ENCODE measurements at places on chromosomes 11 and 22. TPM values are rescaled to one million over a fixed set of nuclear protein-coding genes. Genes with fewer than 3 reads are reported as not detected.
A peak's percentile ranks its signal among the peaks of the same experiment; 100 is the strongest.

GRCh38 chr11:89361734-89362133 lies 129.4 kb downstream of the NOX4 start:
- no peaks in the 10 kb centered on the region for H3K27me3 ChIP-seq

The TRIM29 gene
- total RNA-seq = not detected

The CARD16 gene
- total RNA-seq = 73.9 TPM

- H3K36me3 ChIP-seq = no peaks in the 10 kb centered on the region
- H3K4me3 ChIP-seq = no peak overlapping the region
- no peak overlapping the region for H3K27ac ChIP-seq
- H3K4me1 ChIP-seq = no peaks in the 10 kb centered on the region
- DNase-seq = no peak
Measured at GRCh38 chr11:8772571-8773519, 90.3 kb downstream of the RPL27A start.

GRCh38 chr22:46966846-46967245 lies 204.4 kb downstream of the TBC1D22A start:
- H3K27me3 ChIP-seq = no peaks in the 10 kb centered on the region

- H3K4me3 ChIP-seq = no peak overlapping the region
- H3K27me3 ChIP-seq = no peaks in the 10 kb centered on the region
- no peaks in the 10 kb centered on the region for H3K36me3 ChIP-seq
- H3K27ac ChIP-seq = no peak overlapping the region
- H3K4me1 ChIP-seq = peaks cover 6% of the 10 kb centered on the region
Measured at GRCh38 chr22:46087816-46088277, 62.5 kb upstream of the PPARA start.

DNA sequence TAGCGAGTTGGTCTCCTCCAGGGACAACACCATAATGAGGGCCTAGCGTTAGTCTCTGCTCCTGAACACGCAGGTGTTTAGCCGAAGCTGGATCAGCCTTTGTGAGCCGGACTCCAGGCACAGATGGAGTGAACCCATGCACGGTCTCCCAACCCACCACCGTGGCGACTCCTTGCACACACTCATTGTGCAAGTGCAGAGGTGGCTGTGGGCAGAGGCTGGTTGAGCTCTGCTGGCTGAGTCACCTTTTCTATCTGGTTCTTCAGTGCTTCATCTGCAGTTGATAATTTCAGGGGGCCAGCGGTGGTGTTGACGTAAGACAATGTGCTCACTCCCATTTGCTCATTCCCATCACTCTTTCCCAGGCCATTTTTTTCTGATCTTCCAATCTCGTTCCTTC lies 72.1 kb upstream of the SLC22A12 start:
- no peaks in the 10 kb centered on the region for H3K36me3 ChIP-seq
- H3K4me1 ChIP-seq = no peaks in the 10 kb centered on the region
- H3K27ac ChIP-seq = no peak overlapping the region
- H3K27me3 ChIP-seq = peaks cover 25% of the 10 kb centered on the region
- no peak overlapping the region for H3K4me3 ChIP-seq

The MS4A1 gene
- 0.70 TPM for total RNA-seq

The PRRG4 gene
- 0.24 TPM for total RNA-seq

DNA sequence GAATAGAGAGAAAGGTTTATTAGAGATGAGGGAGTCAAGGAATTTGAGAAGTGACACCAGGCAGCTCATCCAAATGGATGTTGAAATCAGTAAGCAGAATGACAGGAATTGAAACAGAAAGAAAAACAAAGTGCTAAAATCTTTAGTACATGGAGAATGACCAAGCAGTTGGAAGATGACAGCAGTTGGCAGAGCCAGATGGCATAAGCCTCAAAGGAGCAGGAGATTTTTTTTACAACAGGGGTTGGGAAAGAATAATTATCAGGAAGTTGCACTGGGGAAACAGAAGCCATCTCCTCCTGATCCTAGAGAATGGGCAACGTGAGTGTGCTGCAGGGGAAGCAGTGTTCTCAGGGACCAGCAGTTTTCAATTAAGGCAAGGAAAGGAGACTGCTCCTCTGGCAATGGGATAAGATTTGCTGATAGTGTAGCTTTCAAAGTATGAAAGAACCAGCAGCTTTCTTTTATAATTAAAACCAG lies 28.9 kb downstream of the RAB39A start:
- peaks cover 4% of the 10 kb centered on the region for H3K4me1 ChIP-seq
- DNase-seq = no peak
- peaks cover 15% of the 10 kb centered on the region for H3K27me3 ChIP-seq
- no peaks in the 10 kb centered on the region for H3K36me3 ChIP-seq
- no peak overlapping the region for H3K27ac ChIP-seq

DNA sequence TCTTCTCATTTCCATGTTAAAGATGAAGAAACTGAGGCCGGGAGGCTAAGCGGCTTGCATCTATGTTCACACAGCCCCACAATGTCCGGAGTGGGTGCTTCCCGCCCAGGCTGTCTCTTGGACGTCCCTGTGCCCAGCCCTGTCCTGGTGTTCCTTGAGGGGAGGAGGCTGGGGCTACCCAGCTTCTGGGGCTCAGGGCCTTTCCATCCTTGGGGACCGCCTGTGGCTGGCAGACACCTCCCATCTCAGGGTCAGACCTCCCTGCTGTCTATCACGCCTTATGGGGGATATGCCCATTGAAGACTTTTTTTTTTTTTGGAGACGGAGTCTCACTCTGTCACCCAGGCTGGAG lies 95.5 kb downstream of the WNT7B start:
- H3K27ac ChIP-seq = no peak overlapping the region
- H3K4me1 ChIP-seq = no peaks in the 10 kb centered on the region
- H3K4me3 ChIP-seq = no peak overlapping the region

GRCh38 chr22:42275970-42276369 lies 5.5 kb upstream of the TCF20 start:
- H3K27me3 ChIP-seq = no peaks in the 10 kb centered on the region
- H3K4me1 ChIP-seq = peaks cover 8% of the 10 kb centered on the region
- no peak for DNase-seq
- no peaks in the 10 kb centered on the region for H3K36me3 ChIP-seq
- H3K27ac ChIP-seq = no peak overlapping the region
- no peak overlapping the region for H3K4me3 ChIP-seq

The TMEM45B gene
- total RNA-seq = not detected

GRCh38 chr11:13288375-13289029 lies 10.9 kb downstream of the BMAL1 start:
- no peak overlapping the region for H3K27ac ChIP-seq
- H3K36me3 ChIP-seq = peaks cover 20% of the 10 kb centered on the region
- H3K4me1 ChIP-seq = peaks cover 79% of the 10 kb centered on the region

The MMP8 gene
- total RNA-seq = not detected

DNA sequence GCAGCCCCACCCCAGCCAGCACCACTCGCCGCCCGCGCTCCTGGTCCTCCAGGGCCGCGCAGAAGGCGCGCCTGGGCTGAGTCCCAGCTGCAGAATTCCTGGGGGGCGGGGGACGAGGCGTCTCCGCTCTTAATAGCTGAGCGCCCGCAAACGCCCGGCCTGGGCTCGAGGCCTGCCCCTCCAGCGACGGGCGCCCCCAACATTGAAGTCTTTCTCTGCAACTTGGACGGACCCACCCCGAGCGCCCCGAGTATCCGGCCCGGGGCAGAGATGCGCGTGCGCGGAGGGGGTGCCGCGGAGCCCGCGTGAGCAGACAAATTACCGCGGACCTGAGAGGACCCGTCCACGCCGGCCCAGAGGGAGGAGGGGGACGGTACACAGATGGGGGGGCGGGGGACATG lies 6.7 kb upstream of the SYT7 start:
- H3K4me3 ChIP-seq = no peak overlapping the region
- H3K36me3 ChIP-seq = no peaks in the 10 kb centered on the region
- H3K27me3 ChIP-seq = peaks cover 46% of the 10 kb centered on the region
- peaks cover 8% of the 10 kb centered on the region for H3K4me1 ChIP-seq

DNA sequence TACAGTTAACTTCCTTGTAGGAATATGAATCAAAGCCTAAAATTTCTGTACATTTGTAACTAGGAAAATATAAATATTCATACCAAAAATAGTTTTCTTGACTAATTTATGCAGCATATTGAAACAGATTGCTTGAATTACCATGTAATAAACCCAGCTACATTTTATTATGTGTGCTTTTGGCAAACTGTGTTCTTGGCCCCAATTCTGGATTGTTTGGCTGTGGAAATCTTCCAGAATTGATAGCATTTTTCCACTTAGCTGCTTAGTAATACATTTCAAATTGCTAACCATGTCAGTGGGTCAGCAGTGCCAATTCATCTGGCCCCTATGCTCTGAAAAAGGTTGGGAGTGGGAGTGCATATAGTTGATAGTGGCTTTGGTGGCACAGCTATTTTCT lies 32.3 kb downstream of the PDHX start:
- no peak for DNase-seq
- H3K4me1 ChIP-seq = no peaks in the 10 kb centered on the region
- no peak overlapping the region for H3K4me3 ChIP-seq
- H3K36me3 ChIP-seq = peaks cover 28% of the 10 kb centered on the region

DNA sequence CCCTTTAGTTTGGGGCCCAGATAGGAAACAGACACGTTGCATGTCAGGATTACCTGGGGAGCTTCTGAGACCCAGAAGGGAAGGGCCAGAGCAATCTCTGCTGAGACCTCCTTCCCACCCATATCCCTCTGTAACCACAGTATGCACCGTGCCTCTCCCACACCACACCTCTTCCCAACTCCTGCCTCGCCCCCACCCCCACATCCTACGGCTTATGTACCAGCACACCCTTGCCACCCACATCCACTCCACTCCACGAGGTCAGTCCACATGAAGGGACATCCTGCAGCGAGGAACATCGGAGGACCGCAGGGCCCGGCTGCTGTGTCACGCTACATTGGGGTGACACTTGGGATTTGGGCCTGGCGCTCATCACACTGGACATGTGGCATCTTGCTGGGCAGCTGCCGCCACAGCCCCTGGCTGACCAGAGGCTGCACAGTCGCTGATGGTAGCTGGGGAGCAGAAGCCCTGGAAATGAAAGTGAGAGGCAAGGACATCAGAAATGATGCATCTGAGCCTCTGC lies 118.3 kb upstream of the LMO1 start:
- H3K27me3 ChIP-seq = peaks cover 7% of the 10 kb centered on the region
- DNase-seq = no peak
- H3K4me1 ChIP-seq = no peaks in the 10 kb centered on the region
- H3K27ac ChIP-seq = no peak overlapping the region

DNA sequence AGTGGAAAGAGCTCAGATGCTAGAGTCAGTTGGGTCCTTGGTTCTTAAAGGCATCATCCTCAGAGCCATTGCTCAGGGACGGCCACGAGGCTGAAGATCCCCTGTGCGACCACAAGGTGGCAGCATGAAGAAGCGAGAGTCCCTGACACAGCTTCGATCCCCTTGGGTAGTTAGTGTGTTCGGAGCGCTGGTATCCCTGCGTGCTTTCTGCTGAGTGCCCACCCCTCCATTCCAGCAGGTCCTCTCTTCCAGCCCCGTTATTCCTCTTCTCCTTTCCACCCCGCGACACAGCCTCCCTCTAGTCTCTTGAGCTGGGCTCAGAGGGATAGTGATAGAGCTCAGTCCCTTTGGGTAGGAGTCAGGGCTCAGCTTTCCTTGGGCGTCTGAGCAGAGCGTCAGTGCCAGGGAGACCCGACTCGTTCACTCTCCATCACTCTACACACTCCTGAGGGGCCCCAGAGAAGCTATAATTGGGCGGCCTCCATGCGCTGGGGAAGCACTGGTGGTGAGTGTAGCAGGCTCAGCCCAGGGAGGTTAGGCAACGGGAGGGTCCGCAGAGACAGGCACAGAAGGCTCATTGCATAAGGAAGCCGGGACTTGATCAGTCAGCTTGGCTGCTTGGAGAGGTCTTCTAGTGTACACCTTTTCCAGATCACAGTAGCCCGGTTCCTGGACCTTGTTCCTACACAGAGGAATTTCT lies at the start of gene OR51D1:
Gene OR51D1 (plus strand): TSS at position 516 of the 700 bp plus-strand sequence. CDS start 2,314 bp downstream, outside the sequence.
- H3K27me3 ChIP-seq = peaks cover 3% of the 10 kb centered on the region
- DNase-seq = peak; percentile 75
- no peaks in the 10 kb centered on the region for H3K36me3 ChIP-seq

GRCh38 chr11:102583141-102583873 lies 41.8 kb downstream of the MMP20 start:
- no peak overlapping the region for H3K27ac ChIP-seq
- H3K36me3 ChIP-seq = peaks cover 1% of the 10 kb centered on the region
- H3K4me3 ChIP-seq = no peak overlapping the region
- H3K27me3 ChIP-seq = peaks cover 3% of the 10 kb centered on the region

- H3K4me1 ChIP-seq = no peaks in the 10 kb centered on the region
- H3K27ac ChIP-seq = no peak overlapping the region
- DNase-seq = no peak
- no peaks in the 10 kb centered on the region for H3K27me3 ChIP-seq
- H3K36me3 ChIP-seq = no peaks in the 10 kb centered on the region
- no peak overlapping the region for H3K4me3 ChIP-seq
Measured at GRCh38 chr11:109914038-109914437, 179.2 kb upstream of the ZC3H12C start.

- H3K4me1 ChIP-seq = peaks cover 8% of the 10 kb centered on the region
- no peak overlapping the region for H3K4me3 ChIP-seq
- no peaks in the 10 kb centered on the region for H3K27me3 ChIP-seq
Measured at GRCh38 chr11:9784602-9785315, 120.9 kb downstream of the SWAP70 start.

DNA sequence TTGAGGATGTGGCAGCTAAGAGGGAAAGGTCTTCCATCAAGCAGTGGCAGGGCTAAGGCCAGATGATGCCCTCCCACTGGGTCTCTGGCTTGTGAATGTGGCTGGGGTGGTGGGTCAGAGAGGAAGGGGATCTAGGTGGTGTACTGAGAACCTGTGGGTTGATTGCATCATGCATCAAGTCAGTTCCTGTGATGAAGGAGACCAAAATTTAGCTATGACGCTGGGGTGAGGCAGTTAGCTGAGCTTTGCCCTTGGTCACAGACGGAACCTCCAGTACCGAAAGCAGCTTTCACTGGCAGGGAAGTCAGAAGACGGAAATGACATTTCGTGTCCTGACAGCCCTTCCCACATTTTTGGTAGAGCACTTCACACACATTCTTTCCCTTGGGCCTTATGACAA lies 20.7 kb downstream of the ATG16L2 start:
- peaks cover 35% of the 10 kb centered on the region for H3K4me1 ChIP-seq
- H3K27ac ChIP-seq = peak overlapping the region; percentile 82
- no peak for DNase-seq
- H3K4me3 ChIP-seq = no peak overlapping the region
- H3K36me3 ChIP-seq = peaks cover 48% of the 10 kb centered on the region

DNA sequence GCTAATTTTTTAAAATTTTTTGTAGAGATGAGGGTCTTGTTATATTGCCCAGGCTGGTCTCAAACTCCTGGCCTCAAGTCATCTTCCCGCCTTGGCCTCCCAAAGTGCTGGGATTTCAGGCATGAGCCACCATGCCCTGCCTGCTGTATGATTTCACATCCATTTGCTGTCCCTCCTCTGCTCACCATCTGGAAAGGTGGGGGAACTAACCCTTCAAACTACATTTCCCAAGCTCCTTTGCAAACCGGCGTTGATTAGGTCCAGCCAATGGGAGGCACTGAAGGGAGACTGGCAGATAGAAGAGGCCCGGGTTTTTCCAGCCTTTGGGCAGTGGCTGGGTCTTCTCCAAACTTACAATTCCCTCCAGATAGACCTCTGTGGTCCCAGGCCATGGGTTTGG lies 19.3 kb downstream of the RFPL1 start:
- no peaks in the 10 kb centered on the region for H3K36me3 ChIP-seq
- no peak overlapping the region for H3K4me3 ChIP-seq
- DNase-seq = peak; percentile 28

The BBOX1 gene
- not detected for total RNA-seq

DNA sequence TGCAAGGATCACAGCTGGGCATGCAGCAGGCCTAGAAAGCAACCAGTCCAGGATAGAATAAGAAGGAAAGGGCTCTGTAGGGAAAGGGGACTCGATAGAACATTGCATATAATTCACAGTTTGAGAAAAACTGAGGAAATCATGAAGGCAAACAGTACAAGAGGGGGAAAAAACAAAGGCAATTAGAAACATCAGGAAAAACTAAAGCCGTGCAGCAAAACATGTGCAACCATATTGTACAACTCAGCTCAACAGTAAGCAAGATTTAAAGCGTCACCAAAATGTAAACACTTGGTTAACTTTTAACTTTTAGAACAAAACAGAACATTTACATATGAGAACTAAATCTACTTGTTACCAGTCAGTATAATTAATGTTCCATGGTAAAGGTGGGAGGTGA lies 8.5 kb downstream of the APOL3 start:
- peaks cover 62% of the 10 kb centered on the region for H3K4me1 ChIP-seq
- H3K27ac ChIP-seq = no peak overlapping the region
